ENCODE measurements at places on chromosomes 6 and 20. TPM values are rescaled to one million over a fixed set of nuclear protein-coding genes. Genes with fewer than 3 reads are reported as not detected.

The SLC24A3 gene
- total RNA-seq = 1.8 TPM

The CLPSL1 gene
- not detected for total RNA-seq

The CUL7 gene
- total RNA-seq = 30.3 TPM

The TUBB2B gene
- 5.1 TPM for total RNA-seq

The ABRACL gene
- total RNA-seq = 19.7 TPM

The PKIB gene
- 1.3 TPM for total RNA-seq

The ZNF391 gene
- 1.3 TPM for total RNA-seq

The HMGA1 gene
- total RNA-seq = 121 TPM

The TRIM26 gene
- total RNA-seq = 22.5 TPM

The MUC22 gene
- total RNA-seq = not detected

The FAM83C gene
- not detected for total RNA-seq

The SALL4 gene
- total RNA-seq = 0.51 TPM

The TIAM2 gene
- 11.2 TPM for total RNA-seq

The SMPD2 gene
- 7.9 TPM for total RNA-seq

The PPP1R14C gene
- total RNA-seq = 0.17 TPM

The F13A1 gene
- total RNA-seq = under 0.01 TPM

The ERVFRD-1 gene
- not detected for total RNA-seq

The FAM83B gene
- total RNA-seq = under 0.01 TPM

The LGSN gene
- total RNA-seq = under 0.01 TPM

The SLA2 gene
- not detected for total RNA-seq

The TRIM10 gene
- total RNA-seq = not detected

The PACSIN1 gene
- not detected for total RNA-seq

The ERMARD gene
- total RNA-seq = 21.3 TPM

The CST2 gene
- not detected for total RNA-seq

The OPRM1 gene
- not detected for total RNA-seq

The HCK gene
- not detected for total RNA-seq

The TENT5A gene
- 24.9 TPM for total RNA-seq

The GPX5 gene
- total RNA-seq = not detected

The RCAN2 gene
- 5.6 TPM for total RNA-seq

The TBP gene
- total RNA-seq = 7.8 TPM

The PPIL6 gene
- total RNA-seq = 8.5 TPM

The CRISP3 gene
- total RNA-seq = not detected

The KHDC1L gene
- not detected for total RNA-seq

The CPXM1 gene
- total RNA-seq = 0.50 TPM

The SLX4IP gene
- 4.4 TPM for total RNA-seq

The RBBP8NL gene
- total RNA-seq = not detected

The RRAGD gene
- 1.8 TPM for total RNA-seq

The UNC93A gene
- not detected for total RNA-seq

All from fibroblast of lung (primary cell).